ENCODE measurements at places on chromosomes 3 and 15.

- no peak for DNase-seq
These were observed 122.9 kb upstream of the PTPRG start for GRCh38 chr3:61438253-61439121.

DNA sequence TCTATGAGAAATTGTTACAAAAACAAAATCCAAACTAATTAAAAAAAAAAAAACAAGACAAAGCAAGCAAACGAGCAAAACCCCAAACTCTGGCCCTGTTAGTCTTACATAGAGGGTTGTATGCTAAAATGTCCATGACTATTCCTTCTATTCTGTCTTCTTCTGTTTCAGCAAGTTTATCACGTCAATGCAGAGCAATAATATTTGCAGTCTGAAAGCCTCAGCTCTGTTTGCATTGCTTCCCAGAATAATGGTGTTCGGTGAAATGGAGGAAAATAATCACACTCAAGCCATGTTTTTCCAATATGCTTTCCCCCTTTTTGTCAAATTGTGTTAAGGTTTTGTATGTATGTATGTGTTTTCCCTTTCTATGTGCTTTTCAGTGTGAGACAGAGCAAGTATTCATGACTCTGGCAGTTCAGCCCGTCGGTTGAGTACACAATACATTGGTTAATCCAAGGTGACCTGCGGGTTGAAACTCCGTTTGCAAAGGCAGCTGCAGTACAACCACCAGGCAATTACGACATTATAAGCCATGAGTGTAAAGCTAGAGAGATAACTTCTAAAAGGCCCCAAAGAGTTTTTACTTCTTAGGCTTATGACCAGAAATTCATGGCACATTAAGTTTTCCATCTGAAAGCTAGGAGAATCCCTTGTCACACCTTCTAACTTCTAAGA is 34.9 kb upstream of the MAGI1 start:
- DNase-seq, result no peak

DNA sequence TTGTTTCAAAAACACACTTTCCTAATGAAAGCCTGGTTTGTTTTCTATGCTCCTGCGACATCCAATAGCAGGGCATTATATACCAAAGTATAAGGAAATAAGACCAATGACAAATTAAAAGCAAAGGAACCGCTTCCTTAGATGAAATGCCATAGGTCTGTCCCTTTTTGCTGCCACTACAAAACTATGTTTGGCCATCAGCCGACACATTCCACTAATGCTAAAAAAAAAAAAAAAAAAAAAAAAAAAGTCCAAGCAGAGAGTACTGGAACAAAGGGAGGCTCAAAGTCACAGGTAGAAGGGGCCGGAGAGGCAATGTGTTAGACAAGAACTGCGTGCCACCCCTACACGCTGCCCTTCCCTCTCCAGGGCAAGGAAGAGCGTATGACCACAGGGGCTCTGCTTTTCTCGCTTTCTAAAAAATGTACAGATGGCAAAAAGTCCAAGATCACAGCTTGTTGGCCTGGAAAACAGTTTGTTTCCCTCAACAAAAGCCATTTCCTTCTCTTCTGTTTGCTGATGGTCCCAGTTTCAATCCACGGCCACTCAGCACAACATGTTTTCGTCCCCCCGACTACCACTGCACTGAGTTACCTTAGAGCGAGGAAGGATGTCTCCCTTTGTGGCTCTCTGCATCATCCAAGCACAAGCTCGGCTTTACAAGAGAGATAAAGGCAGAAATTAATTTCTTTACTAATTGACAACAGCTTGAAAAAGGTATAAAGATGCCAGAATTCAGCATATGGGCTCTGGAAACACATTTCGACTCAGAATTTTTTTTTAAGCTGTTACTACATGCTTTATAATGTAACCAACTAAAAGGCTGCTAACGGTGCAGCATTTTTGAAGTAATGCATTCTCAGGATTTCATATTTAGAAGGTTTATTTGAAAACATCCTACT is 70.8 kb downstream of the ABTB1 start:
- DNase-seq, result no peak

- DNase-seq, result peak; percentile 53
These were observed 2.3 kb upstream of the MBNL1 start for GRCh38 chr3:152266221-152266995.

DNA sequence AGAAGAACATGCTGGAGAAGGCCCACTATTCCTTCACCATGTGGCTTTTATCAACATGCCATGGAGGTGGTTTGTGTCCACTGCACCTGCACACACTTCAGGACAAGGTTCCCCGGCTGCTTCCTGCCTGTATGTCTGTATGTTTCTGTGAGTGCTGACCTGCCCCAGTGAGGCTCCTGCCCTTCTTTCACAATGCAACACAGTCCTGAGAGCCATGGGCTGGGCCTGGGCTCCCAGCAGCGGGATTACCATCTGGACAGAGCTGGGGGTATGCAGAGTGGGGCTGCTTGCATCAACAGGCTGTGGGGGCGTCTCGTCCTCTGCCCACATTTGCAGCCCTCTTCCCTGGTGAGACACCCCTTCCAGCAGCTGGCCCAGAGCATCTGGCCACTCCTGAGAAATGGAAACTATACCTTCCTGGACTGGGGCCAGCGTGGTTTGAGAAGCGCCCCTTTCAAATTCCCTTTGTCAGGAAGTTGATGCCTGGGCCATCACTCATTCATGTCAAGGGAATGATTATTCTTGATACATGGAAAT is 29.3 kb upstream of the C15orf39 start:
- no peak for DNase-seq

- peak; percentile 62 for DNase-seq
These were observed 4.2 kb downstream of the RAP2B start for GRCh38 chr3:153166206-153166605.

DNA sequence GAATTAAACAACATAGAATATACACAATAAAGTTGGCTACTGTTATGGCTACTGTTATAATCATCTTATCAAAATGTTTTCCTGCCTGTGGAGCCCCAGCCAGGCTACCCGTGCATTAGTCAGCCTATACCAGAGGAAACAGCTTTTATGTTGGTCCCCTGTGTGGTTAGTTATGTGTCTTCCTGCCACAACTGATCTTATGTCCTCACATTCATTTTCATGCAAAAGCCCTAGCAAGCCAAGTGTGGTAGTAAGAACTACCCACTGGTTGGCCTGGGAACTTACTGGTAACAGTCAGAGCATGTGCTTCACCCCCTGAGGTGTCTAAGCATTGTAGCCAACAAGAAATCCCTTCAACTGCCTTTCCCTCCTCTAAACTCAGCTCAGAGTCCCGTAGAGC is 21.8 kb downstream of the MGLL start:
- DNase-seq, result no peak

DNA sequence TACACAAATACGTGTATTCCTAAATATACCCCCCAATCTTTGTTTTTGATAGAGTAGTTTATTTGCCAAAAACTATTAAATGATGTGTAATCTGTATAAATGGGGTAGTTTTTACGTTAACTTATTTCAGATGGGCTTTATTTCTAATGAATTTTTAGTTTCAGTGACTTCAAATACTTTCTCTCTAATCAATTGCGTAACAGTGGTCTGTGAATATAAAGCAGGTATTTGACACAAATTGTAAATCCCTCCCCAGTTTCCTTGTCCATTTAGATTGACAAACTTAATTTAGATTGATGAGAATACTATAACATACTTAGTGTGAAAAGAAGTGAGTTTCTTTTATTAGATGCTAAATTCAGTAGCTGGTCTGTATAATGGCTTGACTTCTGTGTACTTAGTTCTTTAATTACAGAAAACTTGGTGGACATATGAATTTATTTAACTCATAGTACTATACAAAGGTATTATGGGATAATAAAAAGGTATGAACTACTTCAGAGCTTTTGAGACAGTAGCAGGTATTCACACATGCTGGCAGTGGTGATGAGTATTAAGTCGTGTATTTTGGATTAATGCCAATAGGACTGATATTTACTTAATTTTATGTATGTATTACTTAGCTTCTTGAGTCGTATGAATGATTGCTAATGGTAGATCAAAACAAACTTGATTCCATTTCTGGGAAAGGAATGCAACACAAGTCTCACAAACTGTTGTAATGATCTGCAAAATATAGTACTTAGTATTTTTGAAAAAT is 81.6 kb downstream of the STT3B start:
- no peak for DNase-seq

- DNase-seq, result no peak
These were observed 99.1 kb upstream of the SMAD3 start for GRCh38 chr15:66966256-66966655.

DNA sequence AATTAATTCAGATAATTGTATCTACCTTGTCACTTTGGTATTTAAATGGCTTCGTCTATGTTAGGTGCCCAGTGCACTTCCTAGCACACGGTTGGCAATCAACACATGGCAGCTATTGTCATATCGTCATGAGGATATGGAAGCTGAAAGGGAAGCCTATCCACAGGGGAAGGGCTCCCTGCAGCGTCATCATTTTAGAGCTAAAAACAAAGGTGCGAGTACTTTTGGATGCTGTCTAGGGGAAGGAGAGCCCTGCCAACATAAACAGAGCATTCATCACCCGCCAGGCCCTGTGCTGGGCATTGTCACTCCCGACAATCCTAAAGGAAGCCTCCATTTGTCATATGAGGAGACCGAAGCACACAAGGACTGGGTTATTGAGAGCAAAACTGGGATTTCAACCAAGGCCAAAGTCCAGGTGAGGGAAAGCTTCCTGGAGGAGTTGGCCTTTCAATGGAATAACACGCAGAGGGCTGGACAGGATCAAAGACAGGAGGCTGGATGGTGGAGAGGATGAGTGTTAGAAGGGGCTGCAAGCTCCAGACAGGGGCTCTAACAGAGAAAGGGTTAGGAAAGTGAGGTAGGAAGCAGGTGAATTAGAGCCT is 8.0 kb upstream of the PARL start:
- DNase-seq, result no peak

GRCh38 chr15:28902856-28903255 is 17.1 kb downstream of the APBA2 start:
- no peak for DNase-seq

DNA sequence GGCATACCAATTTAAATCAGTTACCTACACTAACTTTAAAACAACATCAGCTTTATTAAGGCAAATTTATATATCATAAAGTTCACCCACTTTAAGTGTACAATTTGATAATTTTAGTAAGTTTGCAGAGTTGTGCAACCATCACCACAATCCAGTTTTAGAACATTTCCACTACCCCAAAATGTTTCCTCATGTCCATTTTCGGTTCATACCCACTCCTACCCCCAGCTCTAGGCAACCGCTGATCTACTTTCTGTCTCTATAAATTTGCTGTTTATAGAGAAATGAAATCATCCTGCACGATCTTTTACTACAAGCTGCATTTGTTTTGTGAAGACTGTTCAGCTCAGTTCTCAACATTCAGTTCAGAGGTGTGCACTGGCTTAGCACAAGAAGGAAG is 31.5 kb upstream of the FAM81A start:
- no peak for DNase-seq

DNA sequence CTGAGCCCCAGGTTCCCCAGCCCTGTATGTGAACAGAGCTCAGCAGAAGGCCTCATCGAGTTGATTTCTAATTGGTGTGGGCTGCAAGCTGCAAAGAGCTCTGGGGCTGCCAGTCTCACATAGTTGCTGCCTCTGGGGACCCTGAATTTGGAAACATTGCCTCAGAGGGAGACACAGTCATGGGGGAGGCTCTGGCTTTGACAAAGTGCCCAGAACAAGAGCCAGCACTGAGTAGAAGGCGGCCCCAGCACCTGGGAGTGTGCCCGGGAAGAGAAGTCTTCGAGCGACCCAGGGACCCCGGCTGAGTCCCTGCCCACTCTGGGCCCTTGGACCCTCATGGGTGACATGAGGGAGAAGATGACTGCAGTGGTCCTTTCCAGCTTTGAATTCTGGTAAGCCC is 7.3 kb downstream of the NTRK3 start:
- no peak for DNase-seq

- DNase-seq, result peak; percentile 3
These were observed 90.1 kb downstream of the SATB1 start for GRCh38 chr3:18334837-18335601.

DNA sequence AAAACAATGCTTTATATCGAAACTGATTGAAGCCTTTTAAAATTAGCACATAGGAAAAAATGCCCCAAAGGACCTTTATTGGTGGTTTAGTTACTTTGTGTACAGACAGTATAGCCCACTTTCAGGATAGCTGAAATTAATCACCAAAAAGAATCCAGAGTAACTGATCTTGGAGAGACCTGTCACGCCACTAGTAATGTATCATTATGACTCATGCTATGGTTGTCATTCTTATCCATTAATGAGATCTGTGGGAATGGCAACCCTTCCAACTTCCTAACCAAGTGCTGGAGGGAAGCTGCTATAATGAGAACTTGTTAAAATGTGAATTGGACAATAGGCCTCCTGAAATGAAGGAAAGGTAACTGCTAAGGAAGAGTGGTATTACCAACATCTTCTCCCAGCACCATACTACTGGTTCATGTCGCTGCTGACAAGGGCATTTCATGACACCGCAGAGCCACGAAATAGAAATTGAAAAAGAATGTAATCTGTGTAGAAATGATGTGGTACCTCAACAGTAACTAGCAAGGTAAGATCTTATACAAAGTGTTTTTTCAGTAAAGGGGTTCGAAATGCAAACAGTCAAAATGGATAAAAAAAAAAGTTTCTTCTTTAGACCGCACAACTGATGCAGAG is 7.1 kb upstream of the EMC4 start:
- DNase-seq, result no peak

- DNase-seq, result no peak
These were observed 3.5 kb upstream of the TGM5 start for GRCh38 chr15:43270113-43270665.

DNA sequence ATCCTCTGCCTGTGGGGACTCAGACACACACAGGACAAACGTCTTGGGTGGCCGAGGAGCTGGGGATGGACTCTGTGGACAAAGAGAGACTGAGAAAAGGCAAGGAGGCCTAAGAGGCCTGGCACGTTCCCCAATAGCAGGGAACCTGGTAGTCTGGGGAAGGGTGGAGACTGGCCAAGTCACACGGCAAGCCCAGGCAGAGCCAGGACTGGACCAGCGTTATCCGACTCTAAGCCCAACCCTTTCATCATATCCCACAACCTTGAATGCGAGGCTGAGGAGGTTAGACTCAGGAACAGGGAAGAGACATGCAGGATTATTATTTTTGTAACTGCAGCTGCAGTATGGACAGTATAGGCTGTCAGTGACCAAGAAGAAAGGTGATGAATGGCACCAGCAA is 53.4 kb downstream of the SLC6A11 start:
- DNase-seq, result no peak

- DNase-seq, result peak; percentile 79
These were observed 286.7 kb upstream of the TGFBR2 start for GRCh38 chr3:30319713-30320112.

DNA sequence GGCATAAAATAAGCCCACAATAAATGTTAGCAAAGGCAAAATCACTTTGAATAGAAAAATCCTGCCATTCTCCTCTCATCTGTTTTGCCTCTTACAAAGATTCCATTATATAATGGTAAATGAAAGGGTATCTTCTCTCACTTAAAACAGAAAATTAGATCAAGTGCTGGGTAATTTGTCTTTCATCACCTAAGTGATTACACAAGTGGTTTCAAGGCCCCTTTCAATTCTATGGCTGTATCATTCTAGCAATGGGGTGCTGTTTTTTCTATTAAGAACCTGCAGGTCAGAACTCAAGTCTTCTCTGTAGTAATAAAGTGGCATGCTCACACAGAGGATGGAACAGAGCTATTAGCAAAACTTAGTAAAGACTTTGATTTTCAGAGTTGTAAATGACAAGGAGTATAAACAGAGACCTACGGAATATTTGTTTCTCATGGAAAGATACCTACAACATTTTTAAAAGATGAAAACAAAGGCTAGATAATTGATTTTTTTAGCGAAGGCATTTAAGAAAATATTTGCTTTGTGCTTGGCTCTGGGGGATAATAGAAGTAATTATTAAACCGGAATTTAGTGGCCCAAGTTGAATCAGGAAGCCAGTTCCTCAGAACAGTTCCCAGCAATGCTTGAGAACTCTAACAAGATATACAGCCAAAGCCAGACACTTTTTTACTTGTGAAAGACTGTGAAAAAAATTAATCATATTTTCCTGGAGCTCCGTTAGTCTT is 137.4 kb downstream of the CMSS1 start:
- no peak for DNase-seq
